ENCODE measurements at places on chromosomes 3 and 15.

DNA sequence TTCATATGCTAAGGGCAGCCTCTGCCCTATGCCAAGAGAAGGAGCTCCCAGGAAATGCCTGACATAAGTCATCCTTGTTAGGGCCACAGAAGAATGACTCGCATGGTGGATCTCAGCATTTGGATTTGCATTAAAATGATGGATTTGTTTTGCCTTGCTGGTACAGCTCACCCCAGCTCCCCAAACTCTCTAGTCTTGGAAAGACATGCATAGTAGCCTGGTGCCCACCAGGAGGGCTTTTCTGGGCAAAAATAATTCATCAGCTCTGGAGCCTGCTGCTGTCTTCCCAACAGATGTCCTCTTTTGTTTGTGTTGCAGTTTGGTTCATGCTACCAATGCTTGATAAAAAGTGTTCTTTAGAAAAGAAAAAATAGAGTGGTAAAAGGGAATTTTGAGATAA lies 833.0 kb downstream of the AGBL1 start:
- DNase-seq, result no peak

- DNase-seq, result no peak
Observed at GRCh38 chr15:83659417-83659812, 5.5 kb downstream of the ADAMTSL3 start.

DNA sequence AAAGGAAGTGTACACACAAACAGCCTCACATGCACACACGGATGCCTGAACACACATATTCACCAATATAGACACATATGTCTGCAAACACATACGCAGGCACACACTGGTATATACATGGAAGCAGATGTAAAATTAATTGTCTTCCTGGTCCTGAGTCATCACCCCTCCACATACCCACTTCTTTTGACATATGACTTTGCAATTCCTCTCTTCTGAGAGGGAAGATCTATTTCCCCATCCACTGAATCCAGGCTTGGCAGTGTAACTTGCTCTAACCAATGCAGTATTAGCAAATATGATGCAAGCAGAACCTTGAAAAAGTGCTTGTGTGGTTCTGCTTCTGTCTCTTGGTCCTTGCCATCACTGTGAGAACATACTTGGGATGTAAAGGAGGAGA lies 76.8 kb upstream of the HRH1 start:
- DNase-seq, result no peak

GRCh38 chr3:169112153-169112892 lies 551.2 kb downstream of the MECOM start:
- no peak for DNase-seq

- DNase-seq, result no peak
Observed at GRCh38 chr15:73015493-73015892, 36.8 kb upstream of the NEO1 start.

DNA sequence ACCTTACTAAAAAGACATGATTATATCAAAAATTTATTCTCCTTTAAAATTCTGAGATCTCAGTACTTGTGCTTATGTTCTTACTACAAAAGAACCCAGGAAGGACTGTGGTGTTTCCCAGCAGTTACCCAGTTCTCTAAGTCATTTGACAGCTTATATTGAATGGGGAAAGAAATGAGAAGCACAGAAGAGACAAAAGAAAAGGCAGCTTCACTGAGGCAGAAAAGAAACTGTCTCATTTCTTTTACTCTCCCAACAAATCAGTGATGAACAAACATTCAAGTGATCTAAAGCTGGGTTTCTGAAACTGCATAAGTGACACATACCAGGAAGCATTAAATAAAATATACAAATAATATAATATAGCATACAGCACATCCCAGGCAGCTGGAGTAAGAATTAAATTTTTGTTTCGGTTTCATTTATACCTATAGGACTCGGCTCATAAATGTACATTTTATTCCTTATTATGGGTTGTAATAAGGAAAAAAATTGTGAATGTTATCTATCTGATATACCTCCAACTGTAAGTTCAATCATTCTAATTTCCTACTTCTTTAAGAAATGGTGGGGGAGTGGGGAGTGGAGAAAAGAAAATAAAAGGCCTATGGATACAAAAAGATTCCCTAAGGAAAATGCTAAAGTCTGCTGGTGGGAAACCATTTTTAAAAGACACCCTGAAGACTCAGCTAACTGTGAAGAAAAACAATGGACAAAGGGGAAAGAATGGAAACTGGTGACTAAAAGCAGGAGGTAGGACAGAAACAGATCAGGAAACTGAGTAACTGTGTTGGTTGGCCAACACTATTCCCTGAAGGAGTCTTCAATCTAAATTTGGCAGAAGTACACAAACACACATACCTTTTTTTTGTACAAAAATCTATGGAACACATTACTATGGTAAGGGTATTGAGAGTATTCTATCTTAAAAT lies 156.8 kb downstream of the TBC1D5 start:
- no peak for DNase-seq

- DNase-seq, result no peak
Observed at GRCh38 chr15:67510597-67511190, 10.2 kb upstream of the C15orf61 start.

- DNase-seq, result no peak
Observed at GRCh38 chr3:190119461-190120268, 1.0 kb downstream of the P3H2 start.

- peak; percentile 82 for DNase-seq
Observed at GRCh38 chr15:76931397-76932134, at the start of gene RCN2. Gene RCN2, plus strand, starts transcription at chr15:76931749. Its CDS starts 93 bp downstream, at chr15:76931842.

DNA sequence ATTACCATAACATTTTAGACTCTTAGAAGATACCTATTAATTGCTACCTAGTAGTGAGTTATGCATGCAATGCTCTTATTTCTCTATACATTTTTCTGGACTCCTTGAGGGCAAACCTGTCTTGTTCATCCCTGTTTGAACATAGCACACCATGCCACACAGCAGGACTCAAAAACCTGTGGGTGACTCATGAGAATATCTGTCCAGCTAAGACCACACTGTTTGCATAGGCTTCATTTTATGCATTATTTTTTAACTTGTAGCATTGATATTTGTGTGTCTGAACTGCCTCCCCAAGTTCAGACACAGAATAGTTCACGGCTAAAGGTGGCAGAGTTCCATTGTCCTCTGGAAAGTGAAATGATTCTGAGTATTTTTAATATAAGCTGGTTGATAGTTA lies 1.8 kb downstream of the LMCD1 start:
- DNase-seq, result no peak

GRCh38 chr15:78040653-78041244 lies 36.8 kb downstream of the TBC1D2B start:
- no peak for DNase-seq

- no peak for DNase-seq
Observed at GRCh38 chr3:53589201-53589600, 94.8 kb downstream of the CACNA1D start.

- DNase-seq, result no peak
Observed at GRCh38 chr3:71035886-71036285, 547.6 kb downstream of the FOXP1 start.

DNA sequence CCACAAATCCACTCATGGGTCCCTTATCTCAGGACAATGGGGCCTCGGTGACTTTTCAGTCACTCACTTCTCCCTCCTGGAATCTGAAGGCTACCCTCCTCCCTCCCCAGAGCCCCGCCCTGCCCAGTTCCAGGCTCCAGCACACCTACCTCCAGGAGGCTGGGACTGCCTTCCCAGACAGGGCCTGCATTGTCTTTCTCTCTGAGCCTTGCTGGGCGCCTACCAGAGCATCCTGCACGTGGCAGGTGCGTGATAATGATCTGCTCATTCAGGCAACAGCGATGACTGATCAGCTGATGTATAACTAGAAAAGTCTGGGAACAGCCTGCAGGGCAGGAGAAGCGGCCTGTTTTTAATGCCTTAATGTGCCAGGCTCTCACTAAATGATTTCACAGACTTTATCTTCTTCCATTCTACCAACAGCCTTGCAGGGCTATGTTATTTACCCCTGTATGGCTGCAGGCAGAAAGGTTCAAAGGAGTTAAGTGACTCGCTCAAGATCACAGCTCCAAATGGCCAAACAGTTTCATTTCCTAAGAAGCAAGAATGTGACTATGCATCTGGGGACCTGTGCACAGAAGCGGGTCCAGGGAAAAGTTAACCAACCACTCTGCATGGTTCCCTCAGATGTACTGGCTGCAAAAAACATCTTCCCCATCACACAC lies 6.3 kb downstream of the ADAMTS17 start:
- DNase-seq, result no peak

DNA sequence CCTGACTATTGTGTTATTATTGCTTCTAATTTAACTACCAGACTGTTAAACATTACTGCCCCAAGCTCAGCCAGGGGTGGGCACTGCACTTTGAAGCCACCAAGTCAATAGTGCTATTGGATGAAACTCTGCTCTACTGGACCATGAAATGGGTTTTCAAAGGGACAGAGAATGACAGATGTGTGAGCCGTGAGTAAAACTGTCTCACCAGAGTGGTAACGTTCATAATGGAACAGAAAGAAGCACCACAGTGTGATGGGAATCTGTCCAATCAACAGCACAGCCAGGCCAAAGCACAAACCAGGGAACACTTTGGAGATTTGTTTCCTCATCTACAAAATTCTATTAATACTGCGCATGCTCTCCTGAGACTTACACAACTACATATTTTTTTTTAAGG lies 171.8 kb upstream of the LPP start:
- no peak for DNase-seq

- no peak for DNase-seq
Observed at GRCh38 chr15:89794627-89795241, 18.6 kb downstream of the MESP2 start.

DNA sequence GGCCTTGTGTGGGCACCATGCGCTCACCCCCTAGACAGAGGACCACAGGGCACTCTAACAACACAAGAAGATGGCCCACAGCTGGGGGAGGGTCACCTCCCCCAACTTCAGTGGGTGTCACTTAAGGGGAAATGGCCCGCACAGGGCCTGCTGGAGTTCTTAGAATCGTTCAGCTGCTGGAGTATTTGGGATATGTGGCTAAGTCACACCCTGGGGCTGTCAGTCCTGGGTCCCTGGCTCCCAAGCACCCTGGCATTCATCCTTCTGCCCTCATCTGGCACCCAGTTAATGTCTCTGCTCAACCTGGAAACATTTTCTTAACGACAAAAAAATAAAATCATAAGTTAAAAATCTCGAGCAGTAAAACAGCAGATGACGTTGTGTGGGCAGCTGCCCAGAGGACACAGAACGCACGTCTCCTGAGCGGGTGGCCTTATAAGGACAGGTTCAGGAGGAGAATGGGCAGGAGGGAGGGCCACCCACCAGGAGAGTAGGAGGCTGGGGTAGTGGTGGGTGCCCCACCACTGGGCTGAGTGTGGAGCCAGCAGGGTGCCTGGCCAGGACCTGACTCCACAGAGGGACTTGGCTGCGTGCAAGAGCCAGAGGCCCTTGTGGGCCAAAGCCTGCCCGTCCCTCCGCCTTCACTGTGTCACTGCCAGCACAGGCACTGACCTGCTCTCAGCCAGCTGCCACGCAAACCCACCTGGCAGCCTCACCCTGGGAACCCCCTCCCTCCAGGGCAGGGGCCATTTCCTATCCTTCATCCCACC lies 11.5 kb downstream of the KBTBD13 start:
- no peak for DNase-seq

DNA sequence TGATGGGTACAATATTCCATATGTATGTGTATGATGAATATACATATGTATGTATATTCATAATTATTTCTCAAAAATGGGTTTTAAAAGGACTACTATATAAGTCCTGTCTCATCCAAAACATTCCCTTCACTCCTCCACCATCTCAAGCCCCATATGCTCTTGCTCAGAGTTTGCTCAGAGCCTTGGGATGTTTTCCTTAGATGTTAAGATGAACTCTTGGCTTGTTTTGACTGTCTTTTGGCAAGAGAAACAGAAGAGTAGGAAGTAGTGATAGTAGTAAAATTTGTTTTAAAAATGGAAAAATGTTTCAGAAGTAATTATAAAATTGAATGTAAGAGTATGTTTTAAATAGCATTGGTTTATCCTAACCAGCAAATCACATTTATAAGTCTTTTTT lies 6.2 kb upstream of the EPHA3 start:
- DNase-seq, result no peak

GRCh38 chr3:173761161-173761560 lies 363.6 kb downstream of the NLGN1 start:
- no peak for DNase-seq

DNA sequence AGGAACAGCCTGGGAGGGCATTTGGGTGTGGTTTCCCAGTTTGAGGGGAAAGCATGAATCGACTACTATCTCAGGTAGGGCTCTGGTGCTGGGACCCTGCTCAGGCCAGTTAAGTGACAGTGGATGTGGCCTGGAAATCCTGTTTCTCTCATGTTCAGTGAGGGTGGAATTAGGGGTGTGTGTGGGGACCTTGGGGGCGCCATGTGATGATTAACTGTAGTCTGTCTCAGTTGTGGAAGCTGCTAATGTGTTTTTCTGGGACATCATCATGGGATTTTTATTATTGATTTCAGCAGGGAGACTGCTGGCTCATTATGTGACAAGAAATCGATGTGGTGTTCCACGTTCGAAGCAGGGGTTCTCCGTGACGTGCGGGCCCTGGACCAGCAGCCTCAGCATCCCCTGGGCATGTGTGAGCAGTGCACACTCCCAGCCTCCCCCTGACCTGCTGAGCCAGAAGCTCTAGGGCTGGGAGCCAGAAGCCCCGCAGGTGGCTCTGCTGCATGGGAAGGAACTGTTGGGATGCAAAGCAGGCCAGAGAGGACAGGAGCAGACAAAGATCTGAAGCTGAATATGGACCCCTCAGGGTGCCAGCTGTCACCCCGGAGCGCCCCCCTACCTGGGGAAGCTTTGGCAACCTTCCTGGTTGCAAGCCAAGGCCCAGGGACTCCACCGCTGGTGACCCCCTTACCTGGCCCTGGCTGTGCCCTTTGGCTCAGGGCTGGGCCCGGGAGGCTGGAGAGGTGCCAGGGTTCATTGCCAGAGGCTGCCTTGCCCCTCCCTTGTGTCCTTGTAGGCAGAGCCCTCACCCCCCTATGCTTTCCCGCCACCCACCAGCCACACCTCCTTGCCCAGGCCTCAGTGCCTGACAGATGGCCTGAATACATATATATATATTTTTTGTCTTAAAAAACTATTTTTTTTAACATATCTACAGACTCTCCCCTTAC lies 149.8 kb downstream of the APBA2 start:
- no peak for DNase-seq

- no peak for DNase-seq
Observed at GRCh38 chr3:187709155-187709554, 6.8 kb upstream of the RTP2 start.

DNA sequence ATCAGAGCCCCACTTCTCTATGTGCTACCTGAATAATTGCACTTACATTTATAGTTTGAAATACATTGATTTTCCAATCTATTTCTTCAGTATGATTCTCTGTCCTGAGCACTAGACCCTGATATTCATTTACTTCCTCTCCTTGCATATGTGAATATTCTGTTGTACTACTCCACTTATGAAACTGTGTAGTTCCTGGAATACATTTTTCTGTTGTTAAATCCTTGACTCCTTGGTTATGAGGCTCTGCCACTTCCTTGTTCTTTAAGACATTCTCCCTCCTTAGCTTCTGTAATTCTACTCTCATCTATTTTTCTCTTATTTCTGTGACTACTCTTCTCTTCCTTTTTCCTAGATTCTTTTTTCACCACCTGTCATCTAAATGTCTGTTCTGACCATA lies 12.9 kb upstream of the MGA start:
- DNase-seq, result no peak

GRCh38 chr3:112769286-112769978 lies 77.2 kb downstream of the CD200R1L start:
- no peak for DNase-seq

GRCh38 chr3:79146024-79146423 lies 621.8 kb downstream of the ROBO1 start:
- DNase-seq, result no peak

Data from GM12891 (cell line).